ENCODE measurements at places on chromosomes 12 and 14. TPM values are rescaled to one million over a fixed set of nuclear protein-coding genes. Genes with fewer than 3 reads are reported as not detected.

The LRRC10 gene
- not detected for total RNA-seq

The TSPAN11 gene
- total RNA-seq = 13.8 TPM

The KLRD1 gene
- 0.63 TPM for total RNA-seq

The RNASE7 gene
- total RNA-seq = not detected

The BCL2L14 gene
- total RNA-seq = not detected

The TRPV4 gene
- 0.31 TPM for total RNA-seq

The PTPN6 gene
- total RNA-seq = 3.4 TPM

The ZNF891 gene
- 30.4 TPM for total RNA-seq

The DIO2 gene
- total RNA-seq = 24.4 TPM

The GPR68 gene
- 4.4 TPM for total RNA-seq

The KLRC1 gene
- not detected for total RNA-seq

The OR6C2 gene
- not detected for total RNA-seq

The KRT80 gene
- total RNA-seq = not detected

The FSCB gene
- 0.31 TPM for total RNA-seq
